ENCODE measurements at places on chromosomes 5 and 9.

DNA sequence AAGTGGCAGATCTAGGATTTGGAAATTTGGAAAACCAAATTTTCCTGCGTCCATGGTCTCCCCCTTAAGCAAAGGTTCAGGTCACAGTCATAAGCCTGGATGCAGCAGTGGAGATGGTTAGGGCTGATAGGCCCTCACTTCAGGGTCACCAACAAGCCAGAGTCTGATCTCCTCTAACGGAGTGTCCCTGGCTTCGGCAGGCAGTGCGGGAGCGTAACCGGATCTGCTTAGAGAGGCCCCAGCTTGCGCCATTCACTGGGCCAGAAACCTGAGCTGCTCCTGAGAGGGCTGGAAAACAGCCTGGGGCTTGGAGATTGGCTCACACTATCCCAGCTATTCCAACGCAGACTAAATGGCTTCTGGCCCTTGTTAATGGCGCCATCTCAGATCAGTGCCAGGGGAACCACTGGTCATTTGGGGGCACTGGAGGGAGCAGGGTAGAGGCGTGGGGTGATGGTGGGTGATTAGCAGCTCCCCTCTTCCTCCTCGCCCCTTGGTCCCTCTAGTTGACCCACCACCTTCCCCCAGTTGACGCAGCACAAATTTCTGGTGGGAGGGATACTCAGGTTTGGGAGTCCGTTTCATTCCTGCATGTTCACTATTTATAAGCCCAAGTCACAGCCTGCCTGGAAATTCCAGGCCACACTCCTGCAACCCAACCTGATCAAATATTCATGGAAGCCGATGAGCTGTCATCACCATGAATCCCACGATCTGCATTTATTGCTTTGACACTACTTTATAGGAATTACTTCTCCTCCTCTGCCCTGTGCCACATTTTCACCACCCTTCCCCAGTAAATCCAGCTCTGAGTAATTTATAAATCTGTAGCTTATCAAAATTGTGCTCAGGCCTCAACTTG lies 134.6 kb upstream of the CPEB4 start:
- DNase-seq: no peak

GRCh38 chr5:428754-429452 lies 14.1 kb upstream of the EXOC3 start:
- no peak for DNase-seq

DNA sequence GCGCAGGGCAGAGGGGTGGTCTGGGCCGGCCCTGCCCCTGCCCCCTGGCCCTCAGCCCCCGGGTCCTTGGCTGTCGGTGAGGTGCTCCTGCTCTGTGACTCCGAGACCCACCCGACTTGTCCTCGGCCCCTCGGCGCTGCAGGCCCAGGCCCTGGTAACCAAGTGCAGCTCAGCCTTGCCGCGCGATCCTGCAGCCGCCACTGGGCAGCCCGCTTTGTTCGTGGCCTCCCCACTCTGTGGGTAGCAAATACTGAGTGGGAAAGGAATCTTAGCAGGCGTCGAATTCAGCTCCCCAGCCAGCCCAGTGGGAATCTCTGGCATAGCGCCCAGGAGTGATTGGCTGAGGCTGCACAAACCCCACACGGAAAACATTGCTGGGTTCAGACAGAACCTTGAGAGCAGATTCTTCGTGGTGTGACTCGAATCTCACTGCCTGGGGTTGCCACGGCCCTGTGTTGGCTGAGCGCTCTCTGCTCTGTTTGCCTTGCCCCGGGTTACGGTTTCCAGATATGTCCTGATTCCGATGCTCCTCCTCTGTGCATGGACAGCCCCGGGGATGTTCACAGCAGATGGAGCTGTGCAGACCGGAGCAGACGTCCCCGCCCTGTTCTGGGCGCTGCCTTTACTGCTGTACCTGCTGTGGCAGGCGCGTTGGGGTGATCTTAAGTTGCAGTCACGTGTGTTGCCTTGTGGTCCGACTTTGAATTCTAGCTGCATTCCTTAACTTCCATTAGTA lies 13.4 kb upstream of the EXOC3 start:
- DNase-seq: no peak

GRCh38 chr9:136975644-136976043 lies 1.7 kb upstream of the PTGDS start:
- no peak for DNase-seq

GRCh38 chr9:37329576-37329975 lies 92.9 kb upstream of the GRHPR start:
- DNase-seq: no peak

DNA sequence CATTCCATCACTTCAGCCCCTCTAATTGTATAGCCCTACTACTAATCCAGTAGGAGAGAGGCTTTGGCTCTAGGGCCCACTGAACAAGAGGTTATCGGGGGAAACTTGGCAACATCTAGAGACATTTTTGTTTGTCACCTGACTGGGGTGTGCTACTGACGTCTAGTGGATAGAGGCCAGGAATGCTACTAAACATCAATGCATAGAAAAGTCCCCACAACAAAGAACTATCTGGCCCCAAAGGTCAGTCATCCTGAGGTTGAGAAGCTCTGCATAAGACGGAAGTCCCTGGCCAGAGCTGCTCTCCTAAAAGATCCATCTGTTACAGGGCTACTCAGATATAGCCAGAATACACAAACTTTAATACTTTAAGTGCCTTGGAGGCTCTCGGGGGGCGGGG lies 570.6 kb upstream of the KLF4 start:
- no peak for DNase-seq

DNA sequence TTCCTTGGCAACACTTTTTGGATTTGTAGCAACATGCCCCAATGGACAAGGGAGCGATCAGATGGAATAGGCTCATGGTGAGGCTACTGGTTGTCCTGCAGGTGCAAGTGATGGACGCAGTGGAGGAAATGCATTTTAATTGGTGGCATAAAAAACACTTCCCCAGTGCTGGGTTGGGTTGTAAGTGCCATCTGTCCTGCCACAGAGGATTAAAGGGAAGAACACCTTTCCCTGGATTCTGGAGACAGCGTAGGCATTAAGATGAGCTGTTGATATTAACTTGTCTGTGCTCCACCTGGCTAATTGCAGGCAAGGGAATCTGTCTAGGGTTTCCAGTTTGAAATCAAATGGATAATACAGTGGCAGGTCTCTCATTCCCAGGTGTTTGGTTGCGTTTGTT lies 173.4 kb downstream of the ZNF462 start:
- no peak for DNase-seq

- DNase-seq: no peak
Observed at GRCh38 chr9:106017198-106017740, 322.9 kb downstream of the TMEM38B start.

DNA sequence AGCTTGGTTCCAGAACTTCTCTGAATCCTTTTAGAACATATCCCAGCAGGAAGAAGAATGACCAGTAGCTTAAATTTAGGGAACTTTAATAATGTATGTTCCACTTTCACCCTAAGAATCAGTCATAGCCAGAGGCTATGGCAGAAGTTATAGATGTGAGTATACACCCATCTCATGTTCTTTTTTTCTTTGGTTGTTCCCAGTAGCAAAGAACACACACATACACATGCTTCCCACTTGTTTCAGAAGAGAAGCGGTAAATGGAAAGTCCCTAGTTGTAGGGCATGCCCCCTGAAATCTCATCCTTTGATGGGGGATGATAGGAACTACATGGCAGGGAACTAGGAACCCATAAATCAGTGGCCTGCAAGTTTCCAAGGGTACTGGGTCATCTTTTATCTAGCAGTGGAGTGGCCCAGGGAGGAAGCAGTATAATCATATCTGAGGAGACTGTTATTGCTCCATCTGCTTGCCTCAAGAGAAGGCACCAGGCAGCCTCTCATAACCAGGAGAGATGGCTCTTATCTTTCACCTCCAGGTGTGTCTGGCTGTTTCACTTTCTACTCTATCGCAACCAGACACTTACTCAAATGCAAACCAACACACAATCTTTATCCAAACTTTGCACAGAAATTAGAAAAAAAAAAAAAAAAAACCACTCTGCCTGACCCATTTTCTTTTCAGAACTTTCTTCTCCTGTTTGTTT lies 109.5 kb downstream of the SNCAIP start:
- DNase-seq: no peak

- DNase-seq: no peak
Observed at GRCh38 chr5:178428341-178429155, 161.6 kb downstream of the COL23A1 start.

DNA sequence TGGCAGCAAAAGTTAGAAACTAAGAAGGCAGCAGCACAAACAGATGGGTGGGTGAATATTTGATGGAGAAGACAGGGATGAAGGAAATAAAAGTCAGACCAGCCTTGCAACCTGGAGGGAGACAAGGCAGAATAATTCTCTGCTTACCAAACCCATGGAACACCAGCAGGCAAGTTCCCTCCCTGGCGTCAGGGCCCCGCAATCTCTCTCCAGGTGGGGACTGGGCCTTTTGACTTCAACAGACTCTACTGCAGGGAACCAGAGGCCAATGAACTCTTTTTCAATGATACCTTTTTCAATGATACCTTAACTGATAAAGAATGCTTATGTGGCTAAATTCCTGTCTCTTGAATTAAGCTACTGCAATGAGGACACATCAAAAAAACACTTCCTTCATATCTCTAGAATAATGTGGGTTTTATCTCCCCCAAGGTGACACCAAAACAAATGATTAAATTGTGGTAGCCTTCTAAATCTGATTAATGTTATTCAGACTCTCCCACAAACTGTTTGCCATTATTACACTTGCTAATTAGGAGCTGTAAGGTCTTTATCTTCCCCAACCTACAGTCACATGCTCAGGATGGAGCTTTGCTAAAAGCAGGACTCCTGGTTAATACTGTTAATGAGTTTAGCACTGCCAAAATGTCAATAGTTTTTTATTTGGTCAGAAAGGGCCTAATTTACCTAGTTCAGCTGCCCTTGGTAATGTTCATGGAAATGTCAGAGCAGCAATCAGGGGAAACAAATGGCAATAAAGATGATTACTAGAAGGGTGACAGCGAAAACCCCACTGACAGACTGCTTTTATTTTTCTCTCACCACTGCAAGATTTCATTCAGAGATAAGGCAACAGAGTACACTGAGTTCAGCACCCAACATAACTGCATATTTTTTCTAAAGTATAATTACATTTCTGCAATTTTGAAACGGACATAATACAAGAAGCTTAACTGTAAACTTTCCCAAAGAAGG lies 165.5 kb downstream of the TSSK1B start:
- no peak for DNase-seq

GRCh38 chr9:34802916-34803315 lies 93.0 kb upstream of the CCL21 start:
- DNase-seq: no peak

GRCh38 chr5:121378559-121379359 lies 472.9 kb upstream of the FTMT start:
- no peak for DNase-seq

- DNase-seq: no peak
Observed at GRCh38 chr9:136255166-136255538, 9.5 kb upstream of the QSOX2 start.

DNA sequence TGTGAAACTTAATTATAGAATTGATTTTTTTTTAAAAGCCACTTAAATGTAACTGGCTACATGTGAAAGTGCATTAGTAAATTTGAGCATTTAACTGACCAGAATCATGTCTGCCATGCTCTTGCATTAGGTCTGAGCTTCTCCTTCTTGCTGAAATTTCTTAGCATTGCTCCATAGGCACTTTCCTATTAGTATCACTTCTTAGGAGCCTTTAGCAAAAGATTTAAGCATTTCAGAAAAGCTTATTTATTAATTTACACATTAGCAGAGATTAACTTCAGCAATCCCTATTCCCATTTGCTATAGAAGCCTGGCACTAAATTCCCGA lies 211.0 kb downstream of the SNX18 start:
- DNase-seq: no peak

GRCh38 chr9:22622815-22623214 lies 176.2 kb downstream of the DMRTA1 start:
- no peak for DNase-seq

DNA sequence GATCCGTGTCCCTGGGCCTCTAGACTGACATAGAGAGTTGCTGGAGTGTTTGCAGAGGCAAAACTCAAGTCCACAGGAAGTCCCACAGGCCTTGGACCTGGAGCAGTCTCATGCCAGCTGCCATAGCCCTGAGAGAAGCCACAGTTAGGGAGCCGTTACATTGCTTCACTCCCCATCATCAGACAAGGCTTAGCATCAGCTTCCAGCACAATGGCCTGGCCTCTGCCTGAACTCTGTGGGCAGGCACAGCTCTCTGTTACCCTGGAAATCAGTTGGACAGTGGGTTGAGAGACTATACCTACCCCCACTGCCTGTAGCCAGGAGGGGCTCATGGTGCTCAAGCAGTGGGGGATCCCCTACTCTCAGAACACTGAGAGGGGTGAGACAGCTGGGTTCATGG lies 16.2 kb upstream of the C9orf72 start:
- DNase-seq: no peak

DNA sequence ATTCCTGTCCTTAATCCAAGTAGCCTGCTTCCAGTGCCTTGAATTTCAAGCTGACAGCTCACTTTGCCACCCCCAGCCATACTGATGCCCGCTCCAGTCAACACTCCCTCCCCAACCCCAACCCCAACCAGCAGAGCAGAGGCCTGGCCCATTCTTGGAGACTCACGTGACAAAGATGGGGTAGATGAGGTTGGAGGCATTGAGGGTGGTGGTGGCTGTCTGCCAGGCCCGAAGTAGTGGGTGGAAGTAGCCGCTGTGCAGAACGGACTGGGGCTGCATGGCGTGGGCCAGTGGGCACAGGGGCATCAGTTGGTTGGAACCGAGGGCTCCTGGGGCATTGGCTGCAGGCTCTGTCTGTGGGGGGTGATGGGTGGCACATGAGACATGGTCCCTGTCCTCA lies 7.8 kb downstream of the ALAD start:
- no peak for DNase-seq

DNA sequence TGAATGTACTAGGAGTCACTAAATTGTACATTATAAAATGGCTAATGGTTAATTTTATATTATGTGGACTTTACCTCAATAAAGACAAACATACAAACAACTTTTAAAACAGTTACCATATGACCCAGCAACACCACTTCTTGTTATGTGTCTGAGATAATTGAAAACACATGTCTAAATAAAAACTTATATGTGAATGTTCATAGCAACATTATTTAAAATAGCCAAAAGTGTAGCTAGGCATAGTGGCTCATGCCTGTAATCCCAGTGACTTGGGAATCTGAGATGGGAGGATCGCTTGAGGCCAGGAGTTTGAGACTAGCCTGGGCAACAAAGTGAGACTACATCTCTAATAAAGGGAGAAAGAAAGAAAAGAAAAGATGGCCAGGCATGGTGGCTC lies 22.9 kb downstream of the SLC35A4 start:
- DNase-seq: no peak

GRCh38 chr5:93008502-93009207 lies 572.4 kb downstream of the NR2F1-AS1 start:
- no peak for DNase-seq

GRCh38 chr9:27545471-27545870 lies 15.9 kb upstream of the MOB3B start:
- no peak for DNase-seq

Data from stimulated activated CD4-positive, alpha-beta T cell treated with anti-CD3 and anti-CD28 coated beads, Interleukin-1b, Interleukin-23, amount 100 ng/mL, for 24 hours (primary cell).